ENCODE measurements at places on chromosomes 5 and 9. TPM values are rescaled to one million over a fixed set of nuclear protein-coding genes. Genes with fewer than 3 reads are reported as not detected.

DNA sequence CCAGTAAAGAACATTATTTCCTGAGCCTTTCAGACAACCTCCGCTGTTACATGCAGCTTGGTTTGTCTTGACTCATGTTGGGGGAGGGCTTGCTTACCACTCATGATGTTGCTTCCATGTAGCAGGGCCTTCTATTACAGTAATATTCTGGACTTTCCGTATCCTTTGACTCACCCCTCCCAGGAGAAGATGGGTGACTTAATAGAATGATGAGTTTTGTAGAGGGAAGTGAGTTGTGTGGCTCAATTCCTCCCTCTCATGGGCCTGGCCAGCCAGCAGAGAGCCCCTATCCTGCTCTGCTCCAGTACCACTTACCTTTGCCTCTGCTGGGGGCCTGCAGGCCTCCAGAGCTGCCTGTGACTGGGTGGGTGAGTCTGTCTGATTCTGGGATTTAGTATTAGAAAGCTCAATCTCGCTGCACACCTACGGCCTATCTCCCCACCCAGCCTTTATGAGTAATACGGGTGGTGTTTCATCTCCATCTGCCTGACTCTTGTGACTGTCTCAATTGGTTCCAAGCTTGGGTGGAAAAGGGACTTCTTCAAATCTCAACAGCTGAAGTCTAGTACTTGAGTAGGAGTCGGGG lies 52.6 kb upstream of the KLF9 start:
- no peak for DNase-seq

ARL14EPL gene
- not detected for total RNA-seq

SPOCK1 gene
- 34.1 TPM for total RNA-seq

DNA sequence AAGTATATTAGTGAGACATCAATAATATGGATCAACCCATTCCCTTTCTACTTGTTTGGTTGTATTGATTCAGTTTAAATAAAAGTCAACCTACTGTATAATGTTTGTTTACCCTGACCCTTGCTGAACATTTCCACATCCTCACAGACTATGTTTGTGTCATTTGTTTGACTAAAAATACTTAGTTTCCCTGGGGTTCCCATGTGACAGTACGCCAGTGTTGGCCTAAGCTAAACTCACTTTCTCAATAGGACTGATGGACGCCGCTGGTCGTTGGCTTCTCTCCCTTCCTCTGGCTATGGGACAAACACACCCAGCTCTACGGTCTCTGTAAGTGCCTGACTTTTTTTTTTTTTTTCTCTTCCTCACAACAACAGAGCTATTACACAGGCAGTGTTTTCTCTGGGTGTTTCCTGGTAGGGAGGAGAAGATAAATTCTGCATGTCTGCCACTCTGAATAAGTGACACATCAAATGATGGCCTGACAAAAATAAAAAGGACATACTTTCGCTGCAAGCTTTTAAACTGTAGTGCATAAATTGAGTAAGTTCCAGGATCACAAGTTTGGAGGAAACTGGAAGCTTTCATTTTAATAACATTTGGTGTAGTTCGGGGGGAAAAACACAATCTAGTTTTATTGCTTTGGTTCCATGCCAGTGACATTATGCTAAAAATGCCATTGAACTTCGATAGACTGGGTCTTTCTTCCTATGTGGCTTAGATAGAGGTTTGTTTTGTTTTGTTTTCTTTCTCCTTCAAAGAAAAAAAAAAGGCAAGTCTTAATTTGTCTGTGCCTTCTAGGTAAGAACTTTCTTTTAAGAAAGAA lies 101.0 kb downstream of the CD180 start:
- DNase-seq, result peak; percentile 74

INSYN2B gene
- total RNA-seq, result not detected

DNA sequence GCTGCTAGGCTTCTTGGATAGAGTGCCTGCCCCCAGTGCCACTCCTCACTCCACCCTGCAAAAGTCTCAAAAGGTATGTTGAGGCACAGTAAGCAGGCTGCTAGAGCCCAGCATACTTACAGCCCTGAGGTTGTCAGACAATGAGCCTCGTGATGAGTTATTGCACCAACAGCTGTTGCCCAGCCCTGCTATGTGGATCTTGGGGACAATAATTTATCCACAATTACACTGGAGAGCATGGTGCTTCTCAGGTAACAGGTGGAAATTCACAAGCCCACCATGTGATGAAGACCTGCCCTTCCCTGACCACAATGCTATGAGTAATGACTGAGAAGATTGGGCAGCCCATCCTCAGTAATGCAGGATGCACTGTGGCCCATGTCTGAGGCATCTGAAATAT lies 36.5 kb downstream of the KCNIP1 start:
- no peak for DNase-seq

GRCh38 chr5:141965071-141965470 lies 3.8 kb upstream of the RNF14 start:
- no peak for DNase-seq

DNA sequence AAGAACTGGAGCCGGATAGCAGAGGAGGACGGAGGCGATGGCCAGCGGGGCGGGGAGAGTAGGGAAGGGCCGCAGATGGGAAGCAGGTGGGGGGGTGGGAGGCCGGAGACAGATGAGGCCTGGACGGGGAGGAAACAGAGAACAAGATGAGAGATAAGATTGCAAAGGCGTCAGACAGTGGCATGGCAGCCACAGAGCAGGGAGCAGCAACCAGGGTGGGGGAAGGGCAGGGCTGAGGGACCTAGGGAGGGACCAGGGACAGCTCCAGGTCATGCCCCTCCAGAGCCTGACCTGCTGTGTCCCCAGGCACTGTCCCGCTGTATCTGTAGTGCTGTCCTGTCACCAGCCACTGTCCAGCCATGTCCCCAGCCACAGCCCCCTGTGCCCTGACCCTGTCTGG lies 49.6 kb upstream of the LMX1B start:
- DNase-seq, result no peak

DNA sequence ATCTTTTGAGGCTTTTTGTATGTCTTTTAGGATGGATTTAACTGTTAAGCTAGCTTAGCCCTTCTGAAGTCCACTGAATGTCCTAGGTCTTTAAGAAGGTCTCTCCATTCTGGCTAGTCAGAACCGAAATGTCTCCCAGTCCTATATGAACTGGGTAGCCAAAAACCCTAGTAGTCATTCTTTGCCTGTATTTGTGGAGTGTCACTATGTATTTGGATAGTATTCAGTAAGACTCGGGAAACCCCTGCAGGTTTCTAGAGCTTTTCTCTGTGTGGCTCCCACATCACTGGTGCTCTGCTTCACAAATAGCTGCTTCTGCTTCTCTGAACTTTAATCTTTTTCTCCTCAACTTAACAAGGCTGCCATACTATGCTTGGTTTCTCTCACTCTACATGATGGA lies 68.0 kb downstream of the RIC1 start:
- no peak for DNase-seq

- DNase-seq, result no peak
Observed at GRCh38 chr5:171568389-171568788, 148.9 kb downstream of the FGF18 start.

PCDHA5 gene
- total RNA-seq, result 0.33 TPM

DNA sequence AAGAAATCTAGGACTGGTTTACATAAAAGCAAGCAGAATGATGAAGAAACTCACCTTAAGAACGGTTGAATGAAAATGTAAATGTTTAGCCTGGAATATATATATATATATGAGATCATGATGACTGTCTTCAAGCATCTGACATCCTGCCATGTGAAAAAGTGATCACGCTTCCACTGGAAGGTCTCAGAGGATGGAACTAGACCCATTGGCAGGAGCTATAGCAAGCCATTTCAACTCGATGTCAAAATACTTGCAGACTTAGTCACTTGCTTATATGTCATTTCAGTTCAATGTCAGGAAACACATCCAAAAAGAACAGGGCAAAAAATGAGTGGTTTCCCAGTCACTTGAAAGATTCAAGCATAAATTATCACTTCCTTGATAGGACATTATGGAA lies 22.2 kb upstream of the TMEM161B start:
- no peak for DNase-seq

- no peak for DNase-seq
Observed at GRCh38 chr9:2385746-2386145, 235.8 kb upstream of the VLDLR start.

DNA sequence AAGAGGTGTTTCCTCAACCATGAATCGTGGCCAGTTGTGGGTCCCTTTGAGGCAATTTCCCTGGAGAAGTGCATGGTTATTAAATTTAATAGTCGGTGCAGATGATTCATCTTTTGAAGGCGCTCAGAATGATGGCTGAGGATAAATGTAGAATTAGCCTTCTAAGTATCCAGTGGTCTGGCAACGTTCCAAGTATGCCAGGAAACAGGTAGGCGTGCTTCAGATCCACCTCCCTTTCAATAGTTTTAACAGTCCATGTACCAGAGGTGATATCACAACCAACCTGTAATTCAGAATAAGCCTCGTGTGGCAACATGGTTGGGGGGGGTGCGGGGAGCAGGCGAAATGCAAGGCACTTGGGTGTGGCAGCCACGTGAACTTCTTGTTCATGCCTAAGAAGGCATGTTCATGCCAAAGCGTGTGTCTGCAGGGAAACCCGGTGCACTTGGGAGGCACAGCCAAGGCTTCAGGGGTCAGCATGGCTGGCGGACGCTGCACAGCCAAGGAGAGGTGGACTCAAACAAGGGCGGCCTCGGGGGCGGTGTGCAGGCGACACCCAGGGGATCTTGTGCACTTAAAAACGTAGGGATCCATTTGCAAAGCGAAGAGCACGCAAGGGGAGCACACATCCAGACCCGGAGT lies 5.2 kb upstream of the NKD2 start:
- peak; percentile 38 for DNase-seq

GRCh38 chr5:54586336-54586735 lies 68.8 kb downstream of the SNX18 start:
- DNase-seq, result no peak

GRCh38 chr5:178732281-178732680 lies 1.8 kb upstream of the ZNF354A start:
- DNase-seq, result no peak

DNA sequence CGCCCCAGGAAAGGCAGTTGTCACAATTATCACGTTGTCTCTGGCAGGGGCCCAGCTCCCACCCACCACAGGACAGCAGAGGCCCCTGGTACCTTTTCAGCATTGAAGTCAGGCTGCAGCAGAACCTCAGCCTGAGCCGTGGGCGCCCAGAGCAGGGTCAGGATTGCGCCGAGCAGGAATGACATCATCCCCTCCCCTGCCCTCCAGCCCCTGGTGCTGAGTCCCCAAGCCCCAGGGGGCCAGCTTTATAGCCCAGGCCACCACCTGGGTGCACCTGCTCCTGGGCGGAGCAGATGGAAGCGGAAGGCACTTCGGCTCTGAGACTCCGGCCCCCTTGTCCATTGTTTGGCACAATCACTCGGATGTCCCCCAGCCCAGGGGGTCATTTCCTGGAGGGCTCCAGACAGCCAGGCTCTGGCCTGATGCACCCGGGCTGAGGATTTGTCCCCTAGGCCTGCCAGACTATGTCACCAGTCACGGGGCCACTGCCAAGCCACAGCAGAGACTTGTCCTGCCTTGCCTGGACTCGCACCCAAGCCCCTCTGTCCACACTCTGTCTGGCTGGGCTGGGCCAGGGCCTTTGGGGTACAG lies at the start of gene LCN15:
Gene LCN15 (minus strand): TSS at position 218 of the 591 bp plus-strand sequence. CDS start 30 bp downstream, at position 188.
- no peak for DNase-seq

DMRT3 gene
- total RNA-seq, result 26.1 TPM

- DNase-seq, result no peak
Observed at GRCh38 chr9:116499986-116500871, 186.9 kb upstream of the TRIM32 start.

DNA sequence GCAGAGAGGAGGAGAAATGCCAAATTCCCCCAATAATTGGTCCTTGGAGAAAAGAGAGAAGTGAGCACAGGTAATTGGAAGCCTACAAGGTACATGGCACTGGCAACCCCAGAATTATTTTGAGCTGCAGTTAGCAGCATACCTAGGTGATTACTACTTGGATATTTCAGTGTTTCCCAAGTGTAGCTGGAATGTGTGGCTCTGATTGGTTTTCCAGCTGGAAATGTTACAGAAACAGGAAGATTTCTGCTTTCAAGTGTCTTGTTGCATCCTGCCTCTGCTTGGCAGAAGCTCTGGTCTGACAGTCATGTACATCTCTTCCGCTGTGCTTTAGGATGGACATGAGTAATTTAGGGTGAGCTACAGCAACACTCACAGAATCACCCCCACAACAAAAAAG lies 262.1 kb downstream of the ENC1 start:
- DNase-seq, result no peak

DNA sequence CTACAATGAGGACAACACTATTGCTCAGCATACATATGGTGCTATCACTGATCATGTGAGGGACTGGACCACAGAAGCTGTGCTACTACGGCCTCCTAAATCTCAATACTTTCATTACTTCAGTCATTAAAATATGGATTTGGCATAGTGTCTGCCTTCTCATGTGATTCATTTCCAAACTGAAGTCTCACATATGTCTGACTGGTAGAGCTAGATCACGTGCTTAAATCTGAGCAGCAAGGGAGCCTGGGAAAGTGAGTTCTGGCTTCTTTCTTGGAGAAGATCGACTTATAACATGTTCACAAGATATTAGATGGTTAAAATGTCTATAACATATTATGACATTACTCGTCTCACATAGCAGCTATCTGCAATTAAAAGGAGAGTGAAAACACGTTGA lies 8.3 kb downstream of the KIF4B start:
- no peak for DNase-seq

GRCh38 chr9:133886563-133887501 lies 105.3 kb downstream of the VAV2 start:
- no peak for DNase-seq

GGTA1 gene
- total RNA-seq, result 5.5 TPM

GRM6 gene
- total RNA-seq, result not detected

GRCh38 chr9:95316274-95316673 lies 1.2 kb downstream of the FANCC start:
- DNase-seq, result no peak

GRCh38 chr5:75856056-75856455 lies 138.8 kb upstream of the POC5 start:
- no peak for DNase-seq

DNA sequence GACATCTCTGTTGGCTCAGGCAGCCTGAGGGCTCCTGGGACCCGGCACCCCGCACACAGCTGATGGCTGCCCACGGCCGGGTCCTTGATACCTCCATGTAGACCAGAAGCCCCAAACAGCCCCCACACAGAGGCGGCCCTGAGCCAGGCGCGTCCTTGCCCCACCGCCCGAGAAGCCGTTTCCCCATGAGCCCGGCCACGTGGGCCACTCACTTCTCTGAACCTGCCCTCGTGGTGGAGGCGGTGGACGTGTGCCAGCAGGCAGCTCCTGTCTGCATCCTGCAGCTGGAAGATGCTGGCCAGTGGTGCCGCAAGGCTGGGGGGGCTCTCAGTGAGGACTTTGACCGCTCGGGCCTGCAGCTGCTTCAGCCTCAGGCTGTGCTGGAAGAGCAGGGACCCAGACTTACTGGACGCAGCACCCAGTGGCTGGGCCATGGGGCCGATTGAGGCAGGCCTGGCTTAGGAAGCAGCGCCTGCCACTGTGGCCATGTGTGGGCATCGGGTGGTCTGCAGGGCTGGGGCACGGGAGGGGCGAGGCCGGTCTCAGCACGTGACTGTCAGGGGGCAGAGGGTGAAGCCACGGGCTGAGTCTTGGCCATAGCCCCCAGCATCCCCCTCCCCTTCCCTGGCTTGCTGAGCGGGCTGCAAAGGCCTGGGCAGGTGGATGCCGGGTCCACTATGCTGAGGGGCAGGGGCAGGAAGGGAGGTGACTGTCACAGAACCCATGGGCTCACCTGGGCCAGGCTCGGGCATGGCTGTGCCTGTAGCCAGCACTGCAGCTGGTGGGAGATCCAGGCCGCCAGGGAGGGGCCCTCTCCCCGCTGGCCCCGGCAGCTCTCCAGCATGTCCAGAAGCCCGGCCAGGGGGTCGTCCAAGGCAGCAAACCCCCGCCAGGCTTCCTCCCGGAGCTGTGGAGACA lies 50.0 kb downstream of the EXD3 start:
- DNase-seq, result no peak

- DNase-seq, result no peak
Observed at GRCh38 chr9:26746357-26747072, 146.1 kb downstream of the CAAP1 start.

GRCh38 chr9:76962732-76963131 lies 56.7 kb upstream of the FOXB2 start:
- no peak for DNase-seq
